ENCODE measurements at places on chromosomes 11 and 22.

DNA sequence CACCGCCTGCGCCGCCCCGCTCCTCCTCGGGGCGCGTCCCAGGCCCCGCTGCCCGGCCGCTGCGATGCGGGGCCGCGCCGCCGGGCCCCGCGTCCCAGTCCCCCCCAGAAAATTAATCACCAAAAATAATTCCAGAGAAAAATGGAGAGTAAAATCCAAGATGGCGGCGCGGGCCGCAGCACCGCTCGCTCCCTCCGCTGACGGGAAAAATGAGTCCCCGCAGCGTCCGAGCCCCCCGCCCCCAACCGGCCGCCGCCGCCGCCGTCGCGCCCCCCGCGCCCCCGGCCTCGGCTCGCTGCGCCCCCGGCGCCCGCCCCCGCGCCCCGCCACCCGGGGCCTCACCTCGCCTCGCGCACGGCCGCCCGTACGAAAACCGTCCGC is at the start of gene KMT5B:
Gene KMT5B, minus strand, starts transcription at position 162 of the 381 bp plus-strand sequence. CDS start 23,220 bp downstream, outside the sequence.
- peak; percentile 16 for DNase-seq

GRCh38 chr22:49062155-49062801 is 765.4 kb downstream of the BRD1 start:
- no peak for DNase-seq

- no peak for DNase-seq
These were observed 60.5 kb downstream of the CYB5R2 start for GRCh38 chr11:7612661-7613393.

DNA sequence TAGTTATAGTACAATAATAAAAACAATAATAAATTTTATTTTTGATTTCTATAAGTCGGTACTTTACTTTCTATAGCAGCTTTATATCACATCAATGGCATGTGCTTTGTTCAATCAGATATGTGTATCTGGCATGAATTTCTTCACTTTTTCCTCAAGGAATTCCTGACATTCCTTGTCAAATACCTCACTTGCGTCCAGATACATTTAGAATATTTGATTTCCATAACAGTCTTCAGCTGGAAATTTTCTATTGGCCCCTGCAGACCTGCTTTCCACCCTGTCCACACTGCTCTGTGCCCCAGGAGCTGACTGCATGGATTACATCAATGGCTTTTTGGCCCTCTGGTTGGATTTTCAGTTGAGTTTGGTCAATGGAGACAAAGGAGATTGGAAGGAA is 93.2 kb downstream of the FAR1 start:
- no peak for DNase-seq

All from stimulated activated CD4-positive, alpha-beta T cell treated with anti-CD3 and anti-CD28 coated beads, Interleukin-15, amount 100 ng/mL, for 1 hour (primary cell).